ENCODE measurements at places on chromosomes 7 and 10. TPM values are rescaled to one million over a fixed set of nuclear protein-coding genes. Genes with fewer than 3 reads are reported as not detected.

The TMEM72 gene
- not detected for total RNA-seq

The PON3 gene
- not detected for total RNA-seq

The VPS37D gene
- 3.5 TPM for total RNA-seq

The UPK3B gene
- total RNA-seq, result 0.11 TPM

The ZNF3 gene
- total RNA-seq, result 24.9 TPM

The GPRIN2 gene
- not detected for total RNA-seq

DNA sequence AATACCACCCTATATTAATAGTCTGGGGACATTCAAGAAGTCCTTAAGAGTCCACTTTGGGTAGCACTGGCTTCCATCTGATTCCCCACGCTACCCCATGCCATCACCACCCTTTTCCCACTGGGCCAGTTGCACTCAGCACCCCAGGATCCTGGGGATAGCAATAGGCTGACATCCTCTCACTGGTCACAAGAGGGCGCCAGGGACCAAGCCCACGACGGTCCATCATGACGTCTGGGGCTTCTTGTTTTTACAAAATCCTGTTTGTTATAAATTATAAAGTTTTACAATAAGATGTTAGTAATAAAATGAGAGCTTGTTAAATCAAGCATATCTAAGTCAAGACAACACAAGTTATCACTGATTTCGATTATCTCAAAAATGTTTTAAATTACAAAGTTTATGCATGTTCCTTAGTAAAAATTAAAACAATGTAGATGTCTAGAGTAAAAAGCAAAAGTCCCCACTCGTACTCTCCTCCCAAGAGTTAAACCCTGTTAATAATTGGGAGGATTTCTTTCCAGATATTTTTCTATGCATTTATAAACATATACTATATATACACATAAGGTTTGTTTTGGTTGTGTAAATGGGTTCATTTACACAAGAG lies 15.4 kb downstream of the GPNMB start:
- peak; percentile 81 for DNase-seq

DNA sequence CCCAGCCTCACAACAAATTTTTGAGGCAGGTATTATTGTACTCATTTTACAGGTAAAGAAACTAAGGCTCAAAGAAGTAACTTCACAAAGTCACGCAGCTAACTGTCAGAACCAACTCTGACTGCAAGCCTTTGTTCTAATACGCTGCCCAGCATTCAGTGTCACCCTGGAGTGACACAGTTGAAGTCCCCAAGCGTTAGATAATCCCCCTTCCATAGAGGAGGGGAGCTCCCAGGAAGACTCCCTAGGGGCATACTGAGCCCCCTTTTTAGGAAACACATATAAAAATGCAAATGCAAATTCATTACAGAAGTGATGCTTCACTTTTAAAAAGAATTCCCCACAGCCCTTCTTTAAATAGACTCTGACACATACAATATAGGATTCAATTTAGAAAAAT lies 101.0 kb upstream of the MACROH2A2 start:
- no peak for DNase-seq

GRCh38 chr10:35271086-35271858 lies 65.0 kb upstream of the CCNY start:
- no peak for DNase-seq

Measured in GM23248 (cell line).